ENCODE measurements at places on chromosomes 4 and X. TPM values are rescaled to one million over a fixed set of nuclear protein-coding genes. Genes with fewer than 3 reads are reported as not detected.

Gene TRIM61
- 0.06 TPM for polyA plus RNA-seq

Gene ZNF280C
- 0.69 TPM for polyA plus RNA-seq

Gene GPR82
- 0.06 TPM for polyA plus RNA-seq

Gene MID1
- 4.7 TPM for polyA plus RNA-seq

Gene TMEM150C
- polyA plus RNA-seq: 1.2 TPM

Gene SEPTIN11
- polyA plus RNA-seq: 7.4 TPM

Gene EDA2R
- polyA plus RNA-seq: 0.35 TPM

Gene ADH7
- polyA plus RNA-seq: 250 TPM

Gene PPBP
- 0.14 TPM for polyA plus RNA-seq

Gene MAGEC2
- polyA plus RNA-seq: 0.06 TPM

Gene SHROOM3
- 15.3 TPM for polyA plus RNA-seq

Gene DOK7
- 0.11 TPM for polyA plus RNA-seq

Gene SUPT20HL1
- polyA plus RNA-seq: not detected

Gene RPS6KA6
- 0.53 TPM for polyA plus RNA-seq

Gene CHIC2
- 22.1 TPM for polyA plus RNA-seq

Gene UNC5C
- 0.04 TPM for polyA plus RNA-seq

Gene CFAP299
- not detected for polyA plus RNA-seq

Gene DDIT4L
- 0.27 TPM for polyA plus RNA-seq

Gene MED14
- polyA plus RNA-seq: 9.8 TPM

Gene GRXCR1
- not detected for polyA plus RNA-seq

Gene P2RY8
- 0.24 TPM for polyA plus RNA-seq

Gene VEGFD
- polyA plus RNA-seq: 0.57 TPM

Gene VCX2
- not detected for polyA plus RNA-seq

Gene AFAP1
- polyA plus RNA-seq: 2.0 TPM

Gene GPAT3
- 11.2 TPM for polyA plus RNA-seq

Gene VCX
- polyA plus RNA-seq: 0.29 TPM

Gene NAP1L3
- 0.08 TPM for polyA plus RNA-seq

Gene GNL3L
- 6.9 TPM for polyA plus RNA-seq

Gene GABRG1
- 0.02 TPM for polyA plus RNA-seq

Gene CFP
- polyA plus RNA-seq: 3.6 TPM

Gene LRP2BP
- 0.18 TPM for polyA plus RNA-seq

Gene BEX1
- 0.14 TPM for polyA plus RNA-seq

Gene RASL11B
- 0.39 TPM for polyA plus RNA-seq

Gene NEUROG2
- not detected for polyA plus RNA-seq

Gene MAGEA10
- not detected for polyA plus RNA-seq

Gene STPG2
- 0.02 TPM for polyA plus RNA-seq

Gene TAF7L
- polyA plus RNA-seq: 0.07 TPM

Gene IL15
- polyA plus RNA-seq: 2.8 TPM

Gene GABRQ
- polyA plus RNA-seq: 0.60 TPM

Gene CYP2U1
- 0.77 TPM for polyA plus RNA-seq

Gene MAGED4
- 2.1 TPM for polyA plus RNA-seq

Gene IGBP1
- 25.2 TPM for polyA plus RNA-seq

Gene FABP2
- not detected for polyA plus RNA-seq

Gene RHOXF2
- not detected for polyA plus RNA-seq

Gene PPEF2
- polyA plus RNA-seq: not detected

Gene GSX2
- polyA plus RNA-seq: not detected

Gene SMAD1
- 9.8 TPM for polyA plus RNA-seq

Gene USP17L28
- not detected for polyA plus RNA-seq

Gene TRIM75
- polyA plus RNA-seq: not detected

Gene AFF1
- polyA plus RNA-seq: 7.5 TPM

Gene HAND2
- polyA plus RNA-seq: 2.0 TPM

Gene KLF8
- polyA plus RNA-seq: 30.4 TPM

Gene EFHC2
- 1.1 TPM for polyA plus RNA-seq

Gene HSFX1
- polyA plus RNA-seq: 0.51 TPM

Measured in esophagus (tissue), 2 donors.